ENCODE measurements at places on chromosomes 3 and 15. TPM values are rescaled to one million over a fixed set of nuclear protein-coding genes. Genes with fewer than 3 reads are reported as not detected.

The TIMP4 gene
- total RNA-seq = 13.3 TPM

The PARL gene
- total RNA-seq = 30.9 TPM

The KIF7 gene
- total RNA-seq = 7.0 TPM

The FHIT gene
- 8.9 TPM for total RNA-seq

The MYEF2 gene
- 8.1 TPM for total RNA-seq

The RFX7 gene
- total RNA-seq = 10.1 TPM

The UBE2Q2 gene
- total RNA-seq = 31.2 TPM

The ZNF860 gene
- 0.89 TPM for total RNA-seq

DNA sequence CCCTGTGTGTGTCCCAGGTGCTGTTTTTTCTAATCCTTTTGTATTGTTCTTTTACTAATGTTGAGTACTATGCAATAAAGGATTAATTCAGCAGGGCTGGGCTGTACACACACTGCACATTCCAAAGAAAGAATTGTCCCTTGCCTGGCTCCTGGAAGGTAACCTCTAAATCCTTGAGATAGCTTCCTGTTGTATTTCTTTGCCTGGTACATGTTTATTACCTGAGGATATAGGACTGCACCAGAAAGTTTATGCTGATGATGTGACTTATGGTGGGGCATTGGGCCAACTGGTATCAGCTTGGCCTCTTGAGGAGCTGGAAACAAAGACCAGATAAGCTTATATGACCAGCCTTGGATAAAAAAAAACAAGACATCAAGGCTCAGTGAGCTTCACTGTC is 26.6 kb upstream of the FAN1 start:
- DNase-seq = no peak

- DNase-seq = no peak
Measured at GRCh38 chr3:122021811-122022401, at the start of gene ILDR1. ILDR1 (minus strand) TSS chr3:122022247; CDS start chr3:122022077, 170 bp downstream.

GRCh38 chr15:79436037-79436780 is 4.1 kb downstream of the MINAR1 start:
- DNase-seq = no peak

DNA sequence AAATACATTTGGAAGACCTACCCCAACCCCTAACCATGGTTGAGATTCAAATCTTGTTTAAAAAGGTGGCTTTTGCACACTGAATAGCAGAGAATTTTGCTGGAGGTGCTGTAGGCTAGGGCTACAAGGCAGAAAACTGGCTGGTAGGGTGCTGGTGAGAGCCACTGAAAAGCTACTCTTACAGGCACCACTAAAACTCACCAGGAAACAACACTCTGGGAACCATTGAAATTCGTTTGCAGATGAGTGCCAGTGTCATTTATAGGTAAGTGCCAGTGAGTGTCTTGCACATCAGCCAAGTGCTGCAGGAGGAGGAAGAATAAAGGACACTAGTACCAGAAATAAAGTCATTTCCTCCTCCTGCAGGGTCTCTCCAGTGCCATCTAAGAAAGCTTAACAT is 610.2 kb downstream of the ZNF385D start:
- DNase-seq = no peak

GRCh38 chr3:166955201-166955939 is 424.7 kb downstream of the ZBBX start:
- DNase-seq = no peak

- no peak for DNase-seq
Measured at GRCh38 chr3:124639406-124640237, 90.6 kb upstream of the UMPS start.

DNA sequence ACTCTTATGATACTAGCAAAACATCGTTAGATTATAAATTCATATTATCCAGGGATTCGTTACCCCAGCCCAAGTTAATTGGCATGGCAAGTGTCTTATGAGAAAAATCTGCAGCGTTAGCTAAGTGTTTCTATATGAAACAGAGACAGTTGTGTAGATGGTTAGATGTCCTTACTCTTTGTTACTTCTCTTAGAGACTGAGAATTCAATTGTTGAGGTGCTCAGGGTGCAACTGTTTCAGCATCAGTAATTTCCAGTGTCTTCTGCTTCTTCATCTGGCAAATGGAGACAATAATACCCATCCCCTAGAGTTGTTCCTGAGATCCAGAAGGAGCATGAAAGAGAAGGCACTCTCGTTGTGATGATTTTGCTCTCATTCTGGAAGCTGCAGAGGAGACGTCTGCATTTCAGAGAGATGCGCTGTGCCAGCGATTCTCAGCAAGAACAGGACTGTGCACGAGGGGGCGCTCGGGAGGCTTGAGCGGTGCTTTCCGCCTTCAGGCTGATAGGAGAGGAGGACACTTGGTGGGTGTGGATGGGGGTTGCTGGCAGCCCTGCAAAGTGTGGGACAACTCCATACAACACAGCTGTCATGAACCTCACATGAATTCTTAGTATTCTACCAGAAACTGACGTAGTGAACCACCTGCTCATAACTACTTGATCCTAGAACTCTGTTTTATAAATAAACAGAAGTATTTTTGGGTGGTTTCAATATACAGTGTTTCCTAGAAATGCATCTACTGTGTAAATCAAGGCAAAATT is 39.7 kb upstream of the SPSB4 start:
- DNase-seq = peak; percentile 62

DNA sequence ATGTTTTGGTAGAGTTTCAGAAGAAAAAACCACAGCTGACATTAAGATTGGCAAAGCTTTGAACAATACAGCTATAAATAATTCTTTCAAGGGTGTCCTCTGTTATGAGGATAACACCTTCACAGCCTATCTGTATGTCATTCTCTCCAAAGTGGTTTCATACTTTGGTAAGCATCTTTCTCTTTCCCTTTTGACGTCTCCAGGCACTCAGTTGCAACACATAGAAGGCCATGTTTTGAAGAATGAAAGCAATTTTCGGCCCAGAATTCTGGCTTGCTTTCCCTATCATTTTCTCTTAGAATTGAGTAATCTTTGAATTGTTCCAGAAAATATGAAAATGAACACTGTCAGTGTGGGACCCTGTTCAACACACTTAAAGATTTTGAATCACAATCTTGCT is 200.0 kb upstream of the CBLB start:
- peak; percentile 6 for DNase-seq

DNA sequence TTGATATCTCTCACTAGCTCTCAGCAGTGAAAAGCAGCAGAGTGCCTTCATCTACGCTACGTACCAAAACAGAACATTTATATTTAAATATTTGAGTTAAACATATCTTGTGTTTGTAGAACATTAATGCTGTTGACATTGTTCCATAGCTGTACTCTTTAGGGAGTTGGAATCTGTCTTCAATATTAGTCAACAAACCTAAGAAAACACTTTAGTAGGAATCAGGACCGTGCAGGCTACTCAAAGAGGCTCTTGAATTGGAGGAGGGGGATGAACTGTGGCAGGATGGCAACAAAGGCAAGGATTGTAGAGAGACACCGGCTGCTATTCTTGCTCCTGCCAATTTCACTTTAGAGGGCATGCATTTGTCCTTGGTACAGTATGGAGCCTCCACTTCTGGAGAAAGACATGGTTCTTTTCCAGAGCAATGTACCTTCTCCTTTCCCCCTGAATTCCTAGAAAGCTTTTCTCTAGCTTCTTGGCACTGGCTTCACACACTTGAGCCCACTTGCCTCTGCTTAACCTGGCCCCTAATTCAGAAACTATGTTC is 265.9 kb downstream of the CD47 start:
- DNase-seq = no peak

DNA sequence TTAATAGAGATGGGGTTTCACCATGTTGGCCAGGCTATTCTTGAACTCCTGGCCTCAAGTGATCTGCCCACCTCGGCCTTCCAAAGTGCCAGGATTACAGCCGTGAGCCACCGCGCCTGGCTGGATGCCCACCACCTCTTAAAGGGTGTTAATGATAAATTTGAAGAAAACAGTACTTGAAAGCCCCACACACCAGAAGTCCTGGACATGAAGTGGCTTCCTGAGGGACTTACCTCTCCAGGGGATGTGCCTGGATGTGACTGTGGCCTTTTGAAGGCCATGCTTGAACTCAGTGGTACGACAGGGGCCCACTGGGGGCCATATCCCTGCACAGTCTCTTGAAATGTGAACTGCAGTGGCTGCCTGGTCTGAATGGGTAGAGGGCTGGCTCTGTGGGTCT is 18.2 kb downstream of the IRAK2 start:
- no peak for DNase-seq

DNA sequence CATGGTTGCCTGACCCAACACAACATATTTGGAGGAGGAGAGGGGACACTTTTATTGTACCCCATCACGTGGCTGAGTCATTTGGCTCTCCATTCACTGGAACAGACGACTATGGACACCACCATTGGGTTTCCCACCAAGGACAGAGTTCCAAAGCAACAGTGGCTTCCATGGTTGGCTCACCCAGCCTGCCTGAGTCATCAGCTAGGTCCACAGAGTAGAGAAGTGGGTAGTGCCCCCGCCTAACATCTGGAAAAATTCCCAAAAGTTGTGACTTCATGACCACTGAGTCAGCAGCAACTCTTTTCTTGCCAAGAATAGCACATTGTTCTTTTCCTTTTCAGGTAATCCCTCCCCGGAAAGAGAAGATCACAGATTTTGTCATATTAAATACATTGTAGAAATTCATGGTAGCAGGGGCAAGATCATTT is 3.0 kb upstream of the PPP1R2 start:
- no peak for DNase-seq

DNA sequence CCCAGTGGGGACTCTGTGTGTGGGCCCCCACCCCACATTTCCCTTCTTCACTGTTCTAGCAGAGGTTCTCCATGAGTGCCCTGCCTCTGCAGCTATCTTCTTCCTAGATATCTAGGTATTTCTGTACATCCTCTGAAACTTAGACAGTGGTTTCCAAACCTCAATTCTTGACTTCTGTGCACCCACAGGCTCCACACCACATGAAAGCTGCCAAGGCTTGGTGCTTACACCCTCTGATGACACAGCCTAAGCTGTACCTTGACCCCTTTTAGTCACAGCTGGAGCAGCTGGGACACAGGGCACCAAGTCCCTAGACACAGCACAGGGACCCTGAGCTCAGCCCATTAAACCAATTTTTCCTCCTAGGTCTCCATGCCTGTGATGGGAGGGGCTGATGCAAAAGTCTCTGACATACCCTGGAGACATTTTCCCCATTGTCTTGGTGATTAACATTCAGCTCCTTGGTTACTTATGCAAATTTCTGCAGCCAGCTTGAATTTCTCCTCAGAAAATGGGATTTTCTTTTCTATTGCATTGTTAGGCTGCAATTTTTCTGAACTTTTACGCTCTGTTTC is 304.5 kb downstream of the OTOL1 start:
- no peak for DNase-seq

- no peak for DNase-seq
Measured at GRCh38 chr3:59709702-59710553, 660.1 kb upstream of the CFAP20DC start.

DNA sequence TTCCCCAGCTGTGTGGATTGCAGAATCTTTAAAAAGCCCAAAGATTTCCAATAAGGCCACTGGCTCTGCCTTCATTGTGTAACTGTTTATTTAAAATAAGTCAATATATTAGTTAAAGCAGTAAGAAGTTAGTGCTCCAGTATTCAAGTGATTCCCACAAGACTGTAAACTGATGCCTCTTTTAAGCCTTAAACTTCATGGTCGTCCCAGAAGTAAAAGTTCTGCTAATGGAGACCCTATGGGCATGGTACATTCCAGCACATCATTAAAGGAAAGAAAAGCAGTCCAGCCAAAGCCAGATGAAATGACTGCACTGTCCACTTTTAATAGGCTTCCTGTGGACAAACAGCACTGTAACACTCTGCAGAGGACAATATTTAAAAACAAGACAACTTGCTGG is 512.6 kb downstream of the MECOM start:
- no peak for DNase-seq

- no peak for DNase-seq
Measured at GRCh38 chr3:53035825-53036619, 9.9 kb downstream of the SFMBT1 start.

GRCh38 chr3:109973733-109974132 is 636.4 kb upstream of the DPPA4 start:
- DNase-seq = no peak

- no peak for DNase-seq
Measured at GRCh38 chr3:18729671-18730070, 304.5 kb upstream of the SATB1 start.

GRCh38 chr3:64105816-64106215 is 82.5 kb upstream of the PSMD6 start:
- DNase-seq = no peak

DNA sequence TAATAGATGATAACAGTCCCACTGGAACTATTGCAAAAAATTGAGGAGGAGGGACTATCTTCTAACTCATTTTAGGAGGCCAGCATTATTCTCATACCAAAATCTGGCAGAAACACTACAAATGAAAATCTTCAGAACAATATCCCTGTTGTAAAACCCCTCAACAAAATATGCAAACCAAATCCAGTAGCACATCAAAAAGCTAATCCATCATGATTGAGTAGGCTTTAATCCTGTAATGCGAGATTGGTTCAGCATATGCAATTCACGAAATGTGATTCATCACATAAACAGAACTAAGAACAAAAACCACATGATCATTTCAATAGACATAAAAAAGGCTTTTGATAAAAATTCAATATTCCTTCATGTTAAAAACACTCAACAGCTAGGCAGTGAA is 23.9 kb upstream of the PLSCR2 start:
- DNase-seq = no peak

GRCh38 chr3:13158871-13159270 is 85.6 kb upstream of the IQSEC1 start:
- no peak for DNase-seq

DNA sequence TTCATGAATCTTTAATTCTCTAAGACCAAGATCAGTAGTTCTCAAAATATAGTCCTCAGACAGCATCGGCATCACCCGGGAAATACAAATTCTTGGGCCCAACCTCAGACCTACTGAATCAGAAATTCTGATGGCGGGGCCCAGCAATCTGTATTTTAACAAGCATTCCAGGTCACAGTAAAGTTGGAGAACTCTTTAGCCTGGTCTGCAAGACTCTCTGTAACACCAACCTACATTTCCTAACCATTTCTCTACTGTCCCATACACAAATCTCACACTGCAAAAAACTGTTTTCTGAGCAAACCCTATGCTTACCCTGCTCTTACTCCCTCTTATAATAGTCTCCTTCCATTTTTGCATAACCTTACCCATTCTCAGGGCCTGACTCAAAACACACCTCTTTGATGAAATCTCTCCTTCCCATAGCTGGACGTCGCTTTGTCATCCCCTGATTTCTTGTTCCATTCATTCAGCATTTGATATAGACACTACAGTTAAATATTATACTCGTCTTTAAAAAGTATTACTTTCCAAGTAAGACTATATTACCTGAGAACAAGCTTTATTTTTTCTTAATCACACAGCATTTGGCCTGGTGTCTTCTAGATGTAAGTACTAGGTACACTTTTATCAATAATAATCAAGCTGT is 83.3 kb upstream of the MYO5C start:
- no peak for DNase-seq

All from skin of body (tissue), 3 donors.